ENCODE measurements at places on chromosomes 13 and 19.

DNA sequence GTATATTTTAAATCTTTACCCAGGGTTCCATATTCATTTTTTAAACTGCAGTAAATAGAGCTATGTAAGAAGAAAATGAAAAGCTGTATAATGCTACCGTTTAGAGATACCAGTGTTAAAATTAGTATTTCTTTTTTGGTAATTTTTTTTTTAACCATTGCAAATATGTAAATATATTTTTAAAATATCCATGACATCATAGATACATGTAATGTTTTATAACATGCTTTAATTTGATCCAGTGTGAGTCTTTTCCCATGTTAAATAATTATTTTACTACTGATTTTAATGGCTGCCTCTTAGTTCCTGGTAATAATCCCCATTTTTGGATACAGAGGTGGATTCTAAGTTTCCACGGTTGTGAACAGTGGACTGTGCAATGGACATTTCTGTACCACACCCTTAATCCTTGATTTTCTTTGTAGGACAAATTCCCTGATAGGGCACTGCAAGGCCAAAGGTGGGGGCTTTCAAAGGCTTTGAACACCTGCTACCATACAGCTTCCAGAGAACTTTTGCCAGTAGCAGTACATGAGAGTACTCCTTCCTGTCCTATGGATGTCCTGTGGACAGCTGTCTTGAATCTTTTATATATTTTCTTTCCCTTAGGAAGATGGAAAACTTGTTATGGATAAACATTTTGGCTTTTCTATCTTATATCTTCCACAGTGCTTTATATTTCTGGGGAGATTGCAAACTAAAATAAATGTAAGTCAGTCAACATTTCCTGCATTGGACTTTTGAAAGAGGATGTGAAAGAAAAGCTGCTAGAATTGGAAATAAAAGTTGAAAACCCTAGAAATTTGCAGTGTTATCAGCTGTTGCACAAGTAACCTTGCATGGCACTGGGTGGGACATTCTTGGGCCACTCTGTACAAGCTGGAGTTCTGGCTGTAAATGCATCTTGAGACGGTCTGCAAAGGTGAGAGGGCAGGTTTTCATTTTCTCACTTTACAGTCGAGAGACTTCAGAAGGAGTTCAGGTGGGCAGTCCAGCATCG, 46.8 kb downstream of the ARHGEF7 start:
- no peak for ATAC-seq

DNA sequence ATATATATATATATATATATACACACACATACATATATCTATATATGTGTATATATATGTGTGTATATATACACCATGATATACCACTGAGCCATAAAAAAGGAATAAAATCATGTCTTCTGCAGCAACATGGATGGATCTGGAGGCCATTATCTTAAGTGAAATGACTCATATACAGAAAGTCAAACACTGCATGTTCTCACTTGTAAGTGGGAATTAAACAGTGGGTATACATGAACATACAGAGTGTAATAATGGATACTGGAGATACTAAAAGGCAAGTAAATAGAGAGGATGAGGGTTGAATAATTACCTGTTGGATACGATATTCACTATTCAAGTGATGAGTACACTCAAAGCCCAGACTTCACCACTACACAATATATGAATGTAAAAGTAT, 332.6 kb downstream of the SLITRK1 start:
- ATAC-seq, result no peak

DNA sequence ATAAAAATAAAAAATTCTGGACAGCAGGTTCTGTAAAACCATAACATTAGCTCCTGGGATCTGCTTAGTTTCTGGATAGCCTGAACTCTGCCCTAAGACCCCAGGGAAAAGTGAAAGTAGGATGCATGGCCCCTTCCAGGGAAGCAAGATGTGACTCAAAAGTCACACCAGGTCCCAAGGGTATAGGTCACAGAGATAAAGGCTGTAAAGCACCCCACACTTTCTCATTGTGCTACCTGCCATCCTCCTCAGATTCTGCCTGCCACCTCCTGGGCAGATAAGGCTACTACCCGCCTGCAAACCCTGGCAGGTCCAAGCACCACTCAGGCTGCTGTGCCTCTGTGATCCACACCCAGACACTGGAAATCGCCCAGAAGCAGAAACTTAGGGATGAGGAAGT, 20.6 kb downstream of the FFAR2 start:
- peak; percentile 84 for ATAC-seq

DNA sequence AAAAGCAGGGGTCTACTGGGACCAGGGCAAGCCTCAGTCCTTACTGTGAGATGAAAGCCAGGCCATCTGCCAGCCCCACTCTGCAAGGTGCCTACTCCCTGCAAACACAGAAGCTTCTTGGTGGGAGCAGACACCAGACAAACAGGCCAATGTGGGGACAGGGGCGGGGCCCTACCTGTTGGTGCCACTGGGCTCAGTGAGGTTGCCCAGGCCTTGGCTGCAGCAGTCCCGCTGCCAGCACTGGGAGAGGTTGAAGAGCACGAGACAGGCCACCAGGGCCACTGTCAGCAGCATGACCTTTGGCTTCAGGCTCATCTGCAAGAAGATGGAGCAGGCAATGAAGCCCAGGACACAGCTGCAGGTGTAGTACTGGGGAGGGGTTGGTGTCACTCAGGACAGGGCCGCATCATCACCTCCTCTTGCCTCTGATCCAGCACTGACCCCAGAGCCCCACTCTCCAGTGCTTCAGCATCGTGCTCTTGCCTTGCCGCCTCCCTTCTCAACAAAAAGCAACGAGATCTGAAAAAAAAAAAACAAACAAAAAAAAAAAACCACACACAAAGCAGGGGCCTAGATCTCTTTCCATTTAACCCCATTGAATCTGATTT, 72.6 kb downstream of the NBEA start:
- no peak for ATAC-seq

DNA sequence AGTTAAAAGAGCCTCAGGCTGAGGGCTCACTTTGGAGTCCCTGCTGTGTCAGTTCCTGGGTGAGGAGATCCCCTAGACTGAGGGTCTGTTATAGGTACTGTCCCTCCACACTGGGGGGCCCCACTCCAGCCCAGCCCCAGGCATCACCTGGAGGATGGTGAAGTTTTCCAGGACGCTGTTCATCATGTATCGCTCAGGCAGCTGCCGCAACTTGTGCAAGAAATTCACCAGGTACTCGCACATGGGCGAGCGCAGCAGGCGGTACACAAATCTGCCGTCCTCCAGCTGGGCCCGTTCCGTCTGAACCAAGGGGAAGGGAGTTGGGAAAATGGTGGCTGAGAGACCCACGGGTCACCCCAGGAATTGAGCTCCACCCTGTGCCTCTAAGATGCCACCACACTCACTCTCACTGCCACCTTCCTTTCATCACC, 7.1 kb downstream of the CD37 start:
- no peak for ATAC-seq

DNA sequence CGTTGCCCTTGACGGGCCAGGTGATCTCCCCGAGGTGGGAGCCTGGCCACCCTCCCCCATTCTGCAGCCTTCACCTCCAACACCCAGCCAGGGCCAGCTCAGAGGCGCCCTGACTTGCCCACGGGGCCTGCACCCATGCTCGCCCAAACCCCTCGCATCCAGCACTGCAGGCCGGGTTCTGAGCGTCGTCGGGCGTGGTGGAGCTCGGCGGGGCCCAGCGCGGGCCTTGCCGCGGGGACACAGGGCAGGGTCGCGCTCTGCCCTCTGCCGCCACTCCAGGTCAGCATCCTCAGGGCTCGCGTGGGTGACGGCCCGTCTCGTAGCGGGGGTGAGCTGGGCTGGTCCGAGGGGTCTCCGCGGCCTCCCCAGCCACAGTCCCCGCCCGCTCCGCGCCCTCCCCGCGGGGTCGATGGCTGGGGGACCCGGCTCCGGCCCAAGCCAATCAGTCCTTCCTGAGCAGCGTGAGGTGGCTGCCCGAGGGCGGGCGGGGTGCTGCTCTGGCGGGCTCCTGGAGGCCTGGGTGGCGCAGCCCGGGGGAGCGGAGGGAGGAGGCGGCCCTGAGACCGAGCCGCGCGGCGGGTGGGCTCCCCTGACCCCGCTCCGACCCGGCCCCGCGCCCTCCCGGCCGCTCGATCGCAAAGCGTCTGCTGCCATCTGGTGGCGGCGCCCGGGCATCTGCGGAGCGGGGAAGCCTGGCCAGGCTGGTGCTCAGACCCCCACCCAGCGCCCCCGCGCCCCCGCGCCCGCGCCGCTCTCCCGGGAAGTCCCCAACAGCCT, 61.4 kb downstream of the CCNE1 start:
- ATAC-seq, result peak; percentile 96

DNA sequence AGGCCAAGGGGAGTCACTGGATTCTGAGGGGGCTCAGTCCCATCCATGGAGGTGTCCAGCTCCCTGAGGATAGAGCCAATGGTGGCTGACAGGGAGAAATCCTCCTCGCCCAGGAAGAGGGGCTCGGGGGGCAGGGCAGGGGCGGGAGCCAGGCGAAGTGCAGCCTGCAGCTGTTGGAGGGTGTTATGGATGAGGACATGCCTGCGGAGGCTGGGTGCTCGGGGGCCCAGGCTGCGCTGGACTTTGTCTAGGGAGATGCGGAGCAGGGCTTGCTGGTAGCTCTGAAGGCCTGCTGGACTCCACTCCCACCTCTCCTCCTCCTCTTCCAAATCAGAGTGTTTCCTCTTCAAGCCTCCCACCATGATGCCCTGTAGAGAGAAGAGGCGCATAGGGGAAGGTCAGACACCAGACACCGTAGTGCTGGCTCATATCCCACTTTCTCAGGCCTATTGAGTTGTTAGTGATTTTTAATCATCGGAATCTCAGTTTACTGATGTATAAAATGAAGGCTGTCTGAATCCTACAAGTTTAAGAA, 2.3 kb downstream of the SERTAD3 start:
- ATAC-seq, result no peak

DNA sequence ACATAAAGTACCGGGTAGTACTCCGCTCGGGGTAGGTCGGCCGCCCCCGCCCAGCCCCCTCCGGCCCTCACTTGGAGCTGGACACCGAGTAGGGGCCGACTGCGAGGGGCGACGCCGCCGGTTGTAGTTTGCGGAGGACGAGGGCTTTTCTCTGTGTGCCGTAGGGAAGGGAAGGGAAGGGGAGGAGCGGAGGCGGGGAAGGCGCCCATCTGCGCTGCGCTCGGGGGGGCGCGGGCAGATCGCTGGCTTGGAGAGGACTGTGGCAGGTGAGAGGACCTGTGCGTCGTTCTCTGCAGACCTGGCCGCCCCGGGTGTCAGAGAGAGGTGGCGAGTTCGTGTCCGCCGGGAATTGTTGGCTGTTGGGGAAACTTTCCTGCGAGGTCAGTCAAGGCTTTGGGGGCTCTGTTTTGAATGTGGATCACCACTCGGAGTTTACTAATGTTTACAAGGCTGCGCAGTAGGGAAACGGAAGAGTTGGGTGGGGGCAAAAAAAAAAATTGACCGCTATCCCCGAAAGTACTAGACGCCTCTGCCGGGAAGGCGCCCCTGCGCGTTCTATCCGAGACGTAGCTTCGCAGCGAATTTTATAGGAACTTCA, 1.4 kb downstream of the ING1 start:
- ATAC-seq, result peak; percentile 7

DNA sequence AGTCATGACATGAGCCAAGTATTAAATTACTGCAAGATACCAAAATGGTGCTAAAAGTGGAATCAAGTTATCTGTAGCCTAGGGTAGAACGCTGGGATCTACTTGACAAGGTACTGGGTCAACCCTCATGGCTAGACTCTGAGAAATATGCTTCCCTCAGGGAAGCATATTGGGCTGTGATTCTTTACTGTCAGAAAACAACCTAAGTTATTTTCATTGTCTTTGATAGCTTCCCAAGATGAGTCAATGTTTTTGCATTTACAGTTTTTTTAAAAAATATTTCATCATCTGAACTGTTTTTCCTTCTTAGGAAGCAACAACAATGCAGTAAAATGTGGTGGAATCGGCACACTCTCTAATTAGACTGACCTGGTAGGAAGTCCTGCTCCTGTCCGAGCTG, 218.0 kb downstream of the RGCC start:
- ATAC-seq, result no peak

DNA sequence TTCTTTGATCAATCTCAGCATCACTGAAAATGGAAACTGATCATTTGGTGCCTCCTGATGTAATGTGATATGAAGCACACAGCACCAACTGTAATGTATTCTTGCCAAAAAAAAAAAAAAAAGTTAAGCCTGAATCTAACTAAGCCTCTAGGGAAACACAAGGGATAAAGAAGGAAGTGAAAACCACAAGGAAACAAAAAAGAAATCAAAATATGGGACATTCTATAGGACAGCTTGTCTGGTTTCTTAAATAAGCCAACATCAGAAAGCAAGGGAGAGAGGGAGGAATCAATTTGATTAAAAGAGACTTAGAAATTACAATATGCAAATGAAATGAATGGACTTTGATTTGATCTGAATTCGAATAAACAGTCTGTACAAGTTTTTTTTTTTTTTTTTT, 20.6 kb upstream of the METTL21C start:
- no peak for ATAC-seq

GRCh38 chr13:91368101-91368500, 20.6 kb downstream of the MIR17HG start:
- ATAC-seq, result no peak

DNA sequence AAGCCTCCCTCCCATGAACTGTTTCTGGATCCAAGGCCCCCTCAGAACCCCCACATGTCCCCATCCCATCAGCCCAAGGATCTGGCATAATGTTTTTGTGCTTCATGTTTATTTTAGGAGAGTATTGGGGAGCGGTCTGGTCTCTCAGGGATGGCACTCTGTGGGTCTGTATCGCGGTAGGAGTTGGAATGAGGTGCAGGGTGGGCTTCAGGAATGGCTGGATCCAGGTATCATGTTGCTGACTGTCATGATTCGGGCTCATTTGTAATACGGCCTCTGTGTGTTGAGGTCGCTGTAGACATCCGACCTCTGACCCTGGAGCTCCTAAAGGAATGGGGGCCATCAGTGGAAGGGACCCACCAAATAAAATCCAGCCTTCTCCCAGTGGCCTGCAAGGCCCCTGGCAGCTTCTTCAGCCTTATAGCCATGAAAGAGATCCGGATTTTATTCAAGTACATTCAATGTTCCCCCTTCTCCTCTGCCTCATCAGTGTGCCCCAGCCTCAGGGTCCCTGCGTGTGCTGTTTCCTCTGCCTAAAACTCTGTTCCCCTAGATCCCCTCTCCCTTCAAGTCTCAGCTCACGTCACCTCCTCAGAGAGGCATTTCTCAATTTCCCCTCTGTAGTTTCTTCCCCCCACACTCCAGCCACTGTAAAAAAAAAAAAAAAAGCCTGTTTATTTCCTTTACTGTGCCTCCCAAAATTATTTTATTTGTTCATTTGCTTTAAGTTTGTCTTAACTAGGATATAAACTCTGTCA, 2.2 kb downstream of the HCST start:
- no peak for ATAC-seq

DNA sequence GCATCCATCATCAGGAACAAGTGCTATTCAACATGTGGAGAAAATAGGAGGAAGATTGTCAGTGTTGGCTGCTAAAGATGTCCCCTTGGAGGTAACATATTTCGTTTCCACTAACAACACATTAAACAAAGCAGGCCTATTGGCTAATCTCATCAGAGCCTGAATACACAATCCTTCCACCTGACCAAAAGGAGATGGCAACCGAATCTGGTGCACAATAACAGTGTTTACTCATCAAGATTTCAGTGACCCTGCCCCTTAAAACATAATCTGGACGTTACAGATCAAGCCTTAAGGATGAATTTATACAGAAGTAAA, 582.5 kb downstream of the EFNB2 start:
- ATAC-seq, result no peak
